ENCODE measurements at places on chromosomes 2 and 18. TPM values are rescaled to one million over a fixed set of nuclear protein-coding genes. Genes with fewer than 3 reads are reported as not detected.

MYO1B gene
- 47.5 TPM for total RNA-seq

FAHD2B gene
- total RNA-seq = 27.4 TPM

EDAR gene
- not detected for total RNA-seq

ARHGAP28 gene
- 1.6 TPM for total RNA-seq

RBBP8 gene
- 46.8 TPM for total RNA-seq

OSBPL6 gene
- 11.9 TPM for total RNA-seq

FEV gene
- total RNA-seq = not detected

DNER gene
- 111 TPM for total RNA-seq

DNA sequence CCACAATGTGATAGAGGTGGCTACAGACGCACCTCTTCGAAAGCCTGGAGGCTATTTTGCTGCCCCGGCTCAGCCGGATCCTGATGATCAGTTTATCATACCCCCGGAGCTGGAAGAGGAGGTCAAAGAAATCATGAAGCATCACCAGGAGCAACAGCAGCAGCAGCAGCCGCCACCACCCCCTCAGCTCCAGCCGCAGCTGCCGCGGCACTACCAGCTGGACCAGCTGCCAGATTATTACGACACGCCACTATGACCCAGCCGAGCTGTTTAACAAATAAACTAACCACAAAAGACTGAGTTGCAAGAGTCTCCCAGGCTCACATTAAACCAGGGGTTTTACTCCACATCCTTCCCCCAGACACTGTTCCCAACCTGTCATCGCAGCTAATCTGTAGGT lies 263.8 kb downstream of the PHLPP1 start:
- no peak for DNase-seq

DNA sequence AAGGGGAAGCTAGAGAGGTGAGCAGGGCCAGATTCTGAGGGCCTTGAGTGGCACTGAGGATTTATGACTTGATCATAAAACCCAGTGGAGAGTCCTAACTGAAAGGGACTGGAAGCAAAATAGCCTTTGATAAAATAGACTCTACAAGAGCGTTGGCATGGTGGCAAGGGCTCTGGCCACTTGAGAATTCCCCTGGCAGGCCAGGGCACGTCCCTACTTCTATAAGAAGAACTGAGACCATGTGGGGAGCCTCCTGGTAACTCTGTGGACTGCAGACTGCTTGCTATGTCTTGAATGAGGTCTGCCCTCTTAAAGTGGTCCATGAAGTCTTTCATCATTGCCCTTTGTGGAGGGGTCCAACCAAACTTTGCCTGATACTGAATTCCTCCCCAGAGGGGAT lies 324.8 kb downstream of the ALK start:
- DNase-seq = no peak

DNA sequence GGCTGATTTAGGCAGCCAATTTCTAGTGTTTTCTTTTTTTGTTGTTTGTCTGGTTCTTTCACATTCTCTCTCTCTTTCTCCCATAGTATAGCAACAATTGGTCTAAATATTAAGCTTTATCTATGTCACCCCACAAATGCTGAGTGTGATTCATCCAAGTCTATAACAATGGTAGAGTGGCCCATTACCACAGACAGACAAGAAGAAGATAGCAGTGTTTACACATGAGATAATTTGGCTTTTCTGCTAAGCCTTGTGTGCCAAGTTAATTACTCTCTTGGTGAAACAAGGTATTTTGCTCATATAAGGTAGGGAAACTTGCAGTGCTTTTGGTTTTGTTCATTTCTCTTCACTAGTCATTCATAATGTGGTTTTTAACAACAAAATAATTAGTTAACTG lies 166.5 kb downstream of the SLC8A1 start:
- no peak for DNase-seq

- no peak for DNase-seq
Measured at GRCh38 chr2:40653829-40654228, 201.9 kb upstream of the SLC8A1 start.

DNA sequence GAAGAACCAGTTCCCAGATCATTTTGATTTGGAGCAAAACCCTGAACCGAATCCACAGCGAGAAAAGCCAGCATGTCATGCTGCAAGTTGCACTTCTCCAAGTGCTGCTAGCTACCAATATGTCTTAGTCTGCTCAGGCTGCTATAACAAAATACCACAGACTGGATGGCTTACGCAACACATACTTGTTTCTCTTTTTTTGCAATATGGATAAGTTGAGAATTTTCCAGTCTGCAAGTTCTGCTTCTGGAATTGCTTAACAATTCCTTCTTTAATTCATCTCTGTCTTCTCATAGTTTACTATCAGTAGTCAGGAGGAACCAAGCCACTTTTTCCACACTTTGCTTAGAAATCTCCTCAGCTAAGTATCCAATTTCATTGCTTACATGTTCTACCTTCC lies 105.9 kb upstream of the RBBP8 start:
- no peak for DNase-seq

DNA sequence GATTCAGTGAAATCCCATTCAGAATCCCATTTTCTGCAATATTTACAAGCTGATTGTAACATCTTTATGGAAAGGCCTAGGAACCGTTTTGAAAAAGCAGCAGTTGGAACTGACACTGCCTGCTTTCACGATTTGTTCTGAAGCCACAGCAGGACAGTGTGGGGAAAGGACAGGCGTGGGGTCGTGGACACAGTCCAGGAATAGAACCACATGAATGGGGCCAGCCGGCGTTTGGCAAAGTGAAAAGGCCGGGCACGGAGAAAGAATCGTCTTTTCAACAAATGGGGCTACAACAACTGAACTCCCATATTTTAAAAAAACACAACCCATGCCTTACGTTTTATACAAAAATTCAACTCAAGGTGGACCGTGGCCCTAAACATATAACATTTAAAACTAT lies 69.8 kb downstream of the SLC66A2 start:
- no peak for DNase-seq

GRCh38 chr2:126444512-126444911 lies 211.4 kb upstream of the GYPC start:
- DNase-seq = no peak

DNA sequence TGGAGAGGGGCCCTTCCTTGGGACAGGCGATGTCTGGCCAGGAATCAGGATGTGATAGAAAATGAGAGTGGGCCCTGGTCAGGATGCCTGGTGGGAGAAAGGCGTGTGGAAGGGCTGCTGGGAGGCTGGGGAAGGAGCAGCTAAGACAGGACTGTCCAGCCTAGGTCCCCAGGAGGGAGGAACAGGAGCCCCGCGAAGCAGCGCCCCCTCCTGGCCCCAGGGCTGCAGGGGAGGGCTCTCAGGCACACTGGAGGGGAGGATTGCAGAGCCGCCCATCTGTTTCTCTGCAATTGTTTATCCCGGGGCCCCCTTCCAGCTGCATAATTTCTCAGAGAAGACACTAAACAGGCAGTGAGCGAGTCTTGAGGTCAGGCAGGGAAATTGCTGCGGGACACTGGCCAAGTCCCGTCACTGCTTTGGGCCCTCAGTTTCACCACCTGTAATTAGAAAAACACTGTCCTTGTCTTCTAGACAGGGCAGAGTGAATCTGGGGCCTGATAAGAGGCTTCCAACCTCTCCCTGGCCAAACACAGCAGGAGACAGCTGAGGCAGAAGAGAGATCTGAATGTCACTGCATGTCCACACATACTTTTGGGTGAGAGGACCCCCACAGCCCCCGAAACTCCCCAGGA lies 3.9 kb upstream of the NPPC start:
- no peak for DNase-seq

- no peak for DNase-seq
Measured at GRCh38 chr2:151902829-151903228, 74.6 kb upstream of the ARL5A start.

DNA sequence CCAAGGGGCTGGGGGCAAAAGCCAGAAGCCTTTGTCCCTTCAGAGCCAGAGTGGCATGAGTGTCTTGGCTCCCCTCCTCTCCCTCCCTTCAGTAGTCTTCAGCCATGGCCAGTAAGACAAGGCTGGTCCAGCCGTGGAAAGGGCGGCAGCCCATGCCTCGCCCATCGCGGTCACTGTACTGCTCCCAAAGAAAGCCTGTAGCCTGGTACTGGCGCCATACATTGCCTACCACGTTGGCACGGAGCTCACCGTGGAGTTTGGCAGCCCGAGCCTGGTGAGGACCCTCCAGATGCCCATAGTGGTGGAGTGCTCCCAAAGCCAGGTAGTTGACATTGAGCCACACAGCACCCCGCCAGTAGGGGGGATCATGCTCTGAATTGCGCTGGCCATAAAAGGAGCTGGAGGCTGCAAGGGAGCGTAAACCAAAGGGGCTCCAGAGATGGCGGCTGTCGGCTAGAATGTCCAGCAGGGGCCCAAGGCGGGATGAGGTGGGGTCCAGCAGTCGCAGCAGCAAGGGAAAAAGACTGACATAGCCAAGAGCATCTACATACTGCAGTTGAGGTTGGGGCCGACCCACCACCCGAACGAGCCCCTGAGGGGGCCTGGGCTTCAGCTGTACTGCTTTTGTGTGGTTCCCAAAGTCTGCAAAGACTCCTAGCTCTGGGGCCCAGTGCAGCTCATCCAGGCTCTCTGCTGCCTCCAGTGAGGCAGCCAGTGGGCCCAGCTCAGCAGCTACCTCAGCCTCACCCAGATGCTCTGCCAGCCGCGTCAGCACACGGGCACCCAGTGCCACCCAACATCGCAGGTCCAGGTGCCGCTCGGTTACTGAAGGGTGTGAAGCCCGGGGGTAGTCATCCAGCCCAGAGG lies 3.2 kb downstream of the WBP1 start:
- no peak for DNase-seq

DNA sequence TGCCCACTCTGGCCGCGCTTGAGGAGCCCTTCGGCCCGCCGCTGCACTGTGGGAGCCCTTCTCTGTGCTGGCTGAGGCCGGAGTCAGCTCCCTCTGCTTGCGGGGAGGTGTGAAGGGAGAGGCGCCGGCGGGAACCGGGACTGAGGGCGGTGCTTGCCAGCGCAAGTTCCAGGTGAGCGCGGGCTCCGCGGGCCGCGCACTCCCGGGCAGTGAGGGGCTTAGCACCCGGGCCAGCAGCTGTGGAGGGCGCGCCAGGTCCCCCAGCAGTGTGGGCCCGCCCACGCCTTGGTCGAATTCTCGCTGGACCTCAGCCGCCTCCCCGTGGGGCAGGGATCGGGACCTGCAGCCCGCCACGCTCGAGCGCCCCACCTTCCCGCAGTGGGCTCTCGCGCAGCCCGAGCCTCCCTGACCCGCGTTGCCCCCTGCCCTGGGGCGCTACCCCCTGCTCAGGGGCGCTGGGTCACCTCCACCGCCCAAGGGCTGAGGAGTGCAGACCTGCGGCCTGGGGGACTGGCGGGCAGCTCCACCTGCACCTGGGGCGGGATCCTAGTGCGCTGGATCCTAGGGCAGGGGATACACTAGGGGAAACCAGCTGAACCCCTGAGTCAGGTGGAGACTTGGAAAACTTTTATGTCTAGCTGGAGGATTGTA lies 97.3 kb downstream of the CD8B2 start:
- no peak for DNase-seq

DNA sequence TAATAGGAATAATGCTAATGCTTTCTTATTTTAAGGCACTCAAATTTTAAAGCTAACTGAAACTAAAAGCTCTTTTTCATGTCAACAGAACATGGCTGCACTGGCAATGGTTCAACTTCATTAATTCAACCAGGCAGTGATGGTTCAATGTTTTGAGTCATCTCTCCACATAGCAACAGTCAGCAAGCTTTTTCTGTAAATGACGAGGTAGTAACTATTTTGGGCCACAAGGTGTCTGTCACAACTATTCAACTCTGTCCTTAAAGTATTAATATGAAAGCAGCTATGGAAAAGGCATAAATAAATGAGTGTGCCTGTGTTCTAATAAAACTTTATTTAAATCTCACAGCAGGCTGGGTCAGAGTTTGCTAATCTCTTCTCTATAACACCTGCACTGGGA lies 1425.6 kb upstream of the PIK3C3 start:
- no peak for DNase-seq

DNA sequence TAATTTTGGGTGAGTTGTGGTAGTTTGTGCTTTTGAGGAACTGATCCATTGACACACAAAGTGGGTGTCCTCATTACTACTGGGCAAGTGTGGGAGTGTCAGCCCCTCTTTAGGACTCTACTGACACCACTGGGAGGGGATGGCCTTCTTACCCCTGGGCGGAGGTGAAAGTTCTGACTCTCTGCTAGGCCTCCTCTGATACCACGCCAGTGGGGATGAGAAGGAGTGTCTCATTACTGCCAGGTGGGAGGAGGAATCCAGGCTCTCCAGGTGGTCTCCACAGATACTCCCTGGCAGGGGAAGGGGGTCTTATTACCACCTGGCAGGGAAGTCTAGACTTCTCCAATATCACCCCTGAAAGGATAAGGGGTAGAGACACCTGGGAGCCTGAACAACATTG lies 9.1 kb downstream of the LCLAT1 start:
- no peak for DNase-seq

- DNase-seq = no peak
Measured at GRCh38 chr2:218895759-218896500, 15.3 kb downstream of the WNT10A start.

- DNase-seq = no peak
Measured at GRCh38 chr18:75802681-75803080, 375.2 kb upstream of the SMIM21 start.

GRCh38 chr2:239957681-239958472 lies 67.3 kb downstream of the NDUFA10 start:
- DNase-seq = no peak

DNA sequence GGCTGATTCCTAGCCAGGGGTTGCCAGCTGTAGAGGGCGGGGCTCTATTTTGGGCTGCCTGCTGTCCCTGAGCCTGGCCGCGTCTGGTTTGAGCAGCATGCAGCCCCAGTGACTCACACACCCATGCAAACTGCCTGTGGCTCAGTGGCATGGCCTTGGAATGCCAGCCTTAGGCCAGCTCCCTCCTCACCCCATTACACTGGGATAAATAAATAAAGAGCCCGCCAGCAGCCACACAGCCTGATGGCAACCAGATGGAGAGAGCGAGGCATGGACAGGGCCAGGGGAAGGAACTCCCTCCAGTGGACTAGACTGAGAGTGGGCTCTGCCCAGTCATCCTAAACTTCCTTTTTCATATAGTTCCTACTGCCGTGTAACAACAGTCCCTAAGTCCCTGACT lies 18.3 kb downstream of the NHEJ1 start:
- DNase-seq = no peak

DNA sequence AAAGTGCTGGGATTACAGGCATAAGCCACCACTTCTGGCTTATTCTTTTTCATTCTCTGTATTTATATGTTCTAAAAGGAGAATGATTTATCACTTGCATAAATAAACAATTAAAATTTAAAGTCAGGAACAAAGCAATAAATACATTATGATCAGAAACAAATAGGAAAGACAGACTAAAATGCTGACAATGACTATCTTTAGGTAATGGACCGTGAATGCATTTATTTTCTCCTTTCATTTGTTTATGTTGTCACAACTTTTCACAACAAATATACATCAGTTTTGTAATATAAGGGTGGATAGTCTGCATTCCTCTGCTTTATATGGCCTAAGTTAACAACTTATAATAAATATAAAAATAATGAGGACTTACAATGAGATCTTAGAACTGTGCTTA lies 199.2 kb upstream of the EPHA4 start:
- no peak for DNase-seq

- no peak for DNase-seq
Measured at GRCh38 chr2:19046986-19047780, 311.2 kb downstream of the OSR1 start.

GRCh38 chr2:226906163-226906693 lies 70.4 kb downstream of the RHBDD1 start:
- DNase-seq = no peak

GRCh38 chr2:165743442-165743841 lies 50.6 kb downstream of the GALNT3 start:
- no peak for DNase-seq
